Stimulated activated effector memory CD8-positive, alpha-beta T cell treated with anti-CD3 and anti-CD28 coated beads, Interleukin-12 subunit alpha, Interleukin-12 subunit beta, amount 100 ng/mL, for 72 hours (primary cell): ENCODE measurements at places on chromosomes 4 and X.

DNA sequence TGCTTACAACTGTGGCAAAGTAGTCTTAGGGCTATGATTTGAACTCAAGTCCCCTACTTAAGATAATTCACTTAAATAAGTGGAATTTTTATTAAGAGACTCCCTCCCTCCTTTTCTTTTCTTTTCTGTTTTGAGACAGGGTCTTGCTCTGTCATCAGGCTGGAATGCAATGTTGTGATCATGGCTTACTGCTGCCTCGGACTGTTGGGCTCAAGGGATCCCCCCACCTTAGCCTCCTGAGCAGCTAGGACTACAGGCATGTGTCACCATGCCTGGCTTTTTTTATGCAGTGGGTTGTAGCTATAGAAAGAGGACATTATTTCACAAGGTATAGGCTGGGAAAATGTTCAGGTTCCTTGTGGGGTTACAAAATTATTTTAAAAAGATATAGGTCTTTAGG lies 19.2 kb downstream of the DIAPH2 start:
- no peak for DNase-seq

GRCh38 chr4:100826808-100827548 lies 309.2 kb upstream of the EMCN start:
- DNase-seq, result no peak

GRCh38 chr4:175927121-175927520 lies 115.1 kb upstream of the GPM6A start:
- no peak for DNase-seq

DNA sequence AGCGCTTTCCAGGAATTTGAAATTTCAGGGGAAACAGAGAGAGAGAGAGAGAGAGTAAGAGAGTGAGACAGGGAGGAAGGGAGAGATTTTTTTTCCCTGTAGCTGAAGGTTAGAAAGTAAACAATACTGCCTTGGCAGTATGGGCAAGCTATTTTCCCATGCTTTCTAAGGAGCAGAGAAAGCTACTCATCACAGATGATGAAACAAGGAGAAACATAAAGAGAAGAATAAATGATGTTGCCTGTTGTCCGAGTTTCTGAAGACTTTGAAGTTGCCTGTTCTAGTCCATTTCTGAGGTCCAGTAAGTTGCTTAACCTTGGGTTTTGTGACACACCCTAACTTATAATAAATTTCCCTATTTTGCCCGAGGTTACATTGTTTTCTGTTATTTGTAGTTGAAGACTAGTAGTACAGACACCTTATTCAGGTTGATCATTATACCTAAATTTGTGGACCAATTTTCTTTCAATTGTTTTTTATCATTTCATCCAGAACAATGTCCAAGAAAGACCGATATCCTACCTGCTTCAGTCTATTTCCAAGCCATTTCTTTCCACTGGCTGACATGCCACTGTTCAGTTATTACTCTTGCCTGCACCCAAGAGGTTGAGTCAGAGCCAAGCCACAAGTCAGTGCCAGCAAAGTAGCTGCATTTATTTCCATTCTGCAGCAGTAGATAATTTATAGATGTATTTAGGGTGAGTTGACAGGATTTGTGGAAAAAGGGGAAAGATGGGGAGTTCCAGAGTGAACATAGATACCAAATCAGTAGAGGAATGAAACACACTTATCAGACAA lies 49.7 kb upstream of the SLC16A2 start:
- DNase-seq, result no peak

DNA sequence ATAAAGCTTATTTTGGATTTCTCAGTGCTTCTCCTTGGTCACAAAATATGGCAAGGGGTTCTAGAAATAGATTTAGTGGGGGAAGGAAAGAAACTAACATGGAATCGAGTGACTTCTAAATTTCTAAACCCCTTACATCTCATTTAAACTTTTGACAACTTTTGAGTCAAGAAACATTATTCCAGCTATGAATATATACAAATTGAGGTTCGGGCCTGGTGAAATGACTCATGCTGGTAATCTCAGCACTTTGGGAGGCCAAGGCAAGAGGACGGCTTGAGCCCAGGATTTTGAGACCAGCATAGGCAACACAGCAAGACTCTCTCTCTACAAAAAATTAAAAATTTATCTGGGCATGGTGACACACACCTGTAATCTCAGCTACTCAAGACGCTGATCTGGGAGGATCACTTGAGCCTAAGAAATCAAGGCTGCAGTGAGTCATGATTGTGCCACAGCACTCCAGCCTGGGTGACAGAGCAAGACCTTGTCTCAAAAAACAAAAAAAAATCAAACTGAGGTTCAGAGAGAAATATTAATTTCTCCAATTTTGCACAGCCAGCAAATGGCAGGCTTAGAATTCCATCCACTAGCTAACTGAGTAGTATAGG lies 99.8 kb downstream of the ANXA3 start:
- DNase-seq, result no peak

DNA sequence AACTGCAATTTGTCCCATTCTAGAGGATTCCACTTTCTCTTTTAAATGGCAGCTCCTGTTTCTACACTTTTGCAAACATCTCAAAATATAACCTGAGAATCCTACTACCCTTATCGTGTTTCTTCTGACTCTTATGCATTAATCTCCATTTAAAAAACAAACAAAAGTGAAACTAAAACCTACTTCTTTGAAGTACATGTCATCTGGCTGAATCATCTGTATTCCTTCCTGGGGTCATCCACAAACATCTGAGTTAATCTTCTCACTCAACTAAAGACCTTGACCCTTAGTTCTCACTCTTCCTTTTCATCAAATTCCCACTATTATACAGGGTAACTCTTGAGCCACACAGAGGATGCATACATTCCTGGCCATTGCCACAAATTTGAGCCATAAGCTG lies 584.8 kb downstream of the PPARGC1A start:
- DNase-seq, result no peak

- no peak for DNase-seq
Measured at GRCh38 chrX:14829643-14830042, 43.2 kb downstream of the FANCB start.

- no peak for DNase-seq
Measured at GRCh38 chr4:37445023-37445422, 200.5 kb downstream of the NWD2 start.

DNA sequence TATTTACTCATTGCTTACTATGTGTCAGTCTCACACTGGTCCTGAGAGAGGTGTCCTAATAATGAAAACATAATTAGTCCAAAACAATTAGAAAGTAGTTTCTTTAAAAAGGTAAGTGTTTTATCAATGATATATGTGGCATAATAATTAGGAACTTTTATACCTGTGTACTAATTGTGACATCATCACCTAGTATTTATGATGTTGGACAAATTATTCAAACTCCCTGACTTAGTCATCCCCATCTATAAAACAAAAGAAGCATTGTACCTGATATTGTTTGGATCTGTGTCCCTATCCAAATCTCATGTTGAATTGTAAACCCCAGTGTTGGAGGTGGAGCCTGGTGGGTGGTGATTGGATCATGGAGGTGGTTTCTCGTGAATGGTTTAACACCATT lies 15.8 kb upstream of the ARHGEF38 start:
- no peak for DNase-seq

- no peak for DNase-seq
Measured at GRCh38 chr4:52197306-52197705, 146.2 kb downstream of the SPATA18 start.

DNA sequence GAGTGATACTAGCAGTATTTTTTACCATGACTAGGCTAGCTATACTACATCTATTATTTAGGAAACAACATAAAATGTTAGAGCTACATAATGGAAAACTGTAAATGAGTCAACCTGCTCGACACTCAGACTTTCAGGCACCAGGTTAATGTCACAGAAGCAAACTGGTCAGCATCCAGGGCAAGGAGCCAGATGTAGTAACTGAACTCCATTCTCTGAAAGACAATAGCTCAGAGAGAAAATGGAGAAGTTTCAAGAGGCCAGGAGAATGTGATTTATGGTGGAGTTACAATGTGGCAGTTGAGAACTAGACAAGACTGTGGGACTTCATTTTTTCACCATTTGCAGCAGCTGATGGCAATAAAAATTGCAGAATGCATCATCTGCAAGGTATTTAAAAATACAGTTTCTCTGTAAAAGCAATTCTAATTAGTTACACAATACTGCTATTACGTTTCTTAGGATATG lies 342.7 kb upstream of the PABPC4L start:
- DNase-seq, result no peak

- DNase-seq, result no peak
Measured at GRCh38 chr4:26931966-26932365, 71.3 kb downstream of the STIM2 start.

DNA sequence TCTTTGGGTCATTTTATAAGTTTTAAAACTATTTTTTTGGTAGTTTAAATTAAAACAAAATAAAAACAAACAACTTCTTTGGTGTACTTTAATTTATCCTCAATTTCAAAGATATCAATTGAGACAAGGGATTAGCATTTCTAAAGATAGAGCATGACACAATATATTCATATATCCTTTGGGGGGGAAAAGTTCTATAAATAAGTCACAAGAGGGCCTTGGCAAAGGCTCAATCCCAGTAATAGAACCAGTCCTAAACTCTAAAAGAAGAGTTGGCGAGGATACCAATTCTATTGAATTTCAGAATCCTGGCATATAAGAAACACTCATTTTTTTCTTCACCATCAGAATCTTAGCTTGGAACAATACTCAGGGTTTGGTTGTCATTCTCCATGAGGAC lies 89.7 kb downstream of the COL4A6 start:
- no peak for DNase-seq

GRCh38 chr4:73828956-73829355 lies 7.5 kb upstream of the CXCL6 start:
- DNase-seq, result no peak

DNA sequence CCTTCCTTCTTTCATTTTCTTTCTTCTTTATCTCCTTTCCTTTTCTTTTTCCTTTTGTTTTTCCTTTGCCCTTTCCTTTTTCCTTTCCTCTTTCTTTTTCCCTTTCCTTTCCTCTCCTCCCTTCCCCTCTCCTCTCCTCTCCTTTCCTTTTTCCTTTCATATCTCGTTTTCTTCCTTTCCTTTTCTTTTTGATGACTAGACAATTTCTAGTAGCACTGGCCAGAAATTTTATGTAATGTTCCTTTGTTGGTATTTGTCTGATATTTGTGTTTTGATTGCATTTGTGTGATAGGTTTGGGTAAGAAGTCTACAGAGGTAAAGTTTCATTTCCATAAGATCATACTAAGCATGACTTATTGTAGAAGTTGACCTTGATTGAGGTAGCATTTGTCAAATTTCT lies 1722.9 kb upstream of the IGFBP7 start:
- no peak for DNase-seq

DNA sequence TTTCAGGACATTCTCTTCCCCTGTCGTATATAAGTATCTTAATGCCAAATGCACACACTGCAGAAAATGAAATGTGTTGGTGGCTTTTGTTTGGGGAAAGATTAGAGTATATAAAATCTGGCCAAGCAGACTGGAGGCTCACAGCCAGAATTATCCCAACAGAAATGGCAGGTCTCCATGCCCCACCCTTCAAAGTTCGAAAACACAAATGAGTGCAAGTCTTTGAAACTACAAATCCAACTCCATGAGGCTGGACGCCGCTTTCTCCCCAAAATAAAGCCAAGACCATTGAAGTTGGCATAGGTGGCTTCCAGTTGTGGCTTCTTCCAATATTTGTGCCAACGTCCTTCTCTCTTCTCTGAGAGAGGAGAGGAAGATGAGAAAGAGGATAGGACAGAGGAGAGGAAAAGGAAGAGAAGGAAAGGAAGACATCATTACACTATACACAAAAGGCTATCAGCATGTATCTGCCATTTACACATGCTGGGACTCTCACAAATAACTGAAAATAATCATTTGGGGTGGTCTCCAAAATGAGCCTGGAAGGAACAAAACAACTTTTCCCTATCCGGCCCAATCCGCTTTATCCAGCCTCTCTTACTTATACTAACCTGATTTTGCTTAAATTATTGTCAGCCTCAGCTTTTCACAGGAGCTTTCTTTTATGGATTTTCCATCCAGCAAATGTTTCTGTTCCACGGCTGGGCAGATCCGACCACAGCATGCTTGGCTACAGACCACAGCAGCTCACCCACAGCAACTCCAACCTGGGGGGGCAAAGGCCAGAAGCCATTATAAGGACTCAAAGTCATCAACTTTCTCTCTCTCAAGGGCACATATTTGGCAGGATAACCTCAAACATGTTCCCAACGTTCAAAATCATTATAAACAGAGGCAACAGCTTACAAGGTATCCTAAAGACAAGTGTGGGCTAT lies 71.7 kb downstream of the APBB2 start:
- no peak for DNase-seq

- no peak for DNase-seq
Measured at GRCh38 chr4:80507077-80507476, 171.5 kb downstream of the CFAP299 start.

DNA sequence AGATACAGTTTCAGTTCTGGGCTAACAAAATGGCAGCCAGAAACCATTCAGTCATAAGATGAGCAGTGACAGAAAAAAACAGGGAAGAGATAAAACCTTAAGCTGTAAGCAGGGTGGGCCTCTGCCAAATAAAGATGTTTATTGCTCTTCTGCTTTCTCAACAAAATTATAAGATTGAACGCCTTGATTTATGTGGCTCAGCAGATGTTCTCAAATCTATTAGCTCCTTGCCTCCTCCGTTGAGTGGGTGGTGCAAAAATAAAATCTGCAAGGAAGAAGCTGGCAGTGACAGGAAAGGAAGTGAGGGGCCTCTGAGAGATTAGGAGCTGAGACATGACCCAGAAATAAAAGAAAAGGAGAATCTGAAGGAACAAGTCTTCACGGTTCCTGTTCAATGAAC lies 206.6 kb downstream of the PTTG2 start:
- DNase-seq, result no peak

- DNase-seq, result peak; percentile 75
Measured at GRCh38 chr4:128812442-128813235, 3.1 kb downstream of the JADE1 start.

GRCh38 chrX:109886122-109886761 lies 116.7 kb upstream of the TMEM164 start:
- no peak for DNase-seq

DNA sequence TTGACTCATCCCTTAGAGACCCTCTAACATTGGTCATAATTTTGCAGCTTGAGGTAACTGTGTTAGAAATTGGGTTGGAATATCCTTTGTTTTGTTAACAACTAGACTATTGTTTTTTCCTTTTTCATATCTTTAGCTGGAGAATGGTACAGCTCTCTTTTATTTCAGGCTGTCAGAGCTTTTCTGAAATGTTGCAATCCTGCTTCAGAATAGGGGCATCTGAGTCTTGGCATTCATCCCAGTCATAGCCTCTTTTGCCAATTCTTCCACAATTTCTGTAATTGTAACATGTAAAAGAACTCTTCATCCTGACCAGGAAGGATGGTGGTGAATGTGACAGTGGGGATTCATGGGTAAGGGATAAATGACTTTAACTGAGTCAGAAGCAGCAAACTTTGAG lies 128.7 kb downstream of the FHIP1A start:
- DNase-seq, result no peak
